Activated B cell treated with CpG ODN at 0.5 μM for 24 hours (primary cell): ENCODE measurements at places on chromosomes 6 and 20.

DNA sequence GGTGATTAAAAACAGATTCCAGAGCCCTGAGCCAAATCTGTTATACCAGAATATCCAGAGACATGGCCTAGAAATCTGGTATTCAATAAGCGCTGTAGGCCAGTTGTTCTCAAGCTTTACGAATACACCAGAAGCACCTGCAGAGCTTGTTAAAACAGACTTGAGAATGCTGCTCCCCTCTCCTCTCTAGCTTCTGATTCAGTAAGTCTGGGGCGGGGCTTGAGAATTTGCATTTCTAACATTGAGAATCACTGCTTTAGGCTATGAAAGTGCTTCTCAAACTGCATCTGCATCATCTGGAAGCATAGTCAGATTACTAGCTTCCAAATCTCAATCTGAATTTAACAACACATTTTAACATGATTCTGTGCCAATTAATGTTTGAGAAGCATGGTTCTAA, 20.5 kb upstream of the MAN1A1 start:
- DNase-seq: no peak

- no peak for DNase-seq
These were observed 64.7 kb downstream of the BTBD3 start for GRCh38 chr20:11982289-11982954.

- no peak for DNase-seq
These were observed 123.9 kb downstream of the COL12A1 start for GRCh38 chr6:75081921-75082320.

DNA sequence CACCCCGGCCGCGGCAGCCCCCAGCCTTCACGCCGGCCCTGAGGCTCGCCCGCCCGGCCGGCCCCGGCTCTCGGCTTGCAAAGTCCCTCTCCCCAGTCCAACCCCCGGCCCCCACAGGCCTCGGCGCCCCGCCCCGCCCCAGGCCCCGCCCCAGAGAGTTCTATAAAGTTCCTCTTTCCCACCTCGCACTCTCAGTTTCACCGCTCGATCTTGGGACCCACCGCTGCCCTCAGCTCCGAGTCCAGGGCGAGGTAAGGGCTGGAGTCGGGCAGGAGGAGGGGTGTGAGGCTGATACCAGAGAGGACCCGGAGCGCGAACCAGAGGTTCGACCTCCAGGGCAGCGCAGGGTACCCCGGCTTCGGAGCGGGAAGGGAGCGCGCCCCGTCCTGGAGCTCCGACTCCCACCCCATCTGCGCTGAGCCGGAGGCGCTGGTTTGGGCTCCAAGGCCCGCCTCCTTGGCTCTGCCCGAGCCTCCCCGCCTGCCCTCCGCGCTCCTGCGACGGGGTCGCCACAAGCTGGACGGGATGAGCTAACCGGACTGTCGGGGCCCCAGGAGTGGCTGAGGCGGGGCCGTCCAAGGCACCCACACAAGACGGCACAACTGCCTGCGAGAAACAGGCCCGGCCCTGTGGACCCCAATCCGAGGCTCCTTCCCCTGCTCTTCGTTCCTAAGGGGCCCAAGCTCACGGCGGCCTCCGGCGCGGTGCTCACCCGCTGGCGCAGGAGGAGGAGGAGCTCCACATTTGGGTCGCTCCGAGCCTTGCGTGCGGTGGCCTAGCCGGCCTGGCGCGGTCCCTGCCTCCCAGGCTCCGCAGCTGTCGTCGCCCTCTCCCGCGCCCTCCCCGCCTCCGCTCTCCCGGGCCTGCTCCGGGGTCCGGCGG, at the start of gene IRF4:
Gene IRF4, plus strand, starts transcription at position 194 of the 882 bp plus-strand sequence. CDS start 1,401 bp downstream, outside the sequence.
- DNase-seq: no peak

GRCh38 chr6:14211562-14211942, 94.0 kb downstream of the CD83 start:
- no peak for DNase-seq

DNA sequence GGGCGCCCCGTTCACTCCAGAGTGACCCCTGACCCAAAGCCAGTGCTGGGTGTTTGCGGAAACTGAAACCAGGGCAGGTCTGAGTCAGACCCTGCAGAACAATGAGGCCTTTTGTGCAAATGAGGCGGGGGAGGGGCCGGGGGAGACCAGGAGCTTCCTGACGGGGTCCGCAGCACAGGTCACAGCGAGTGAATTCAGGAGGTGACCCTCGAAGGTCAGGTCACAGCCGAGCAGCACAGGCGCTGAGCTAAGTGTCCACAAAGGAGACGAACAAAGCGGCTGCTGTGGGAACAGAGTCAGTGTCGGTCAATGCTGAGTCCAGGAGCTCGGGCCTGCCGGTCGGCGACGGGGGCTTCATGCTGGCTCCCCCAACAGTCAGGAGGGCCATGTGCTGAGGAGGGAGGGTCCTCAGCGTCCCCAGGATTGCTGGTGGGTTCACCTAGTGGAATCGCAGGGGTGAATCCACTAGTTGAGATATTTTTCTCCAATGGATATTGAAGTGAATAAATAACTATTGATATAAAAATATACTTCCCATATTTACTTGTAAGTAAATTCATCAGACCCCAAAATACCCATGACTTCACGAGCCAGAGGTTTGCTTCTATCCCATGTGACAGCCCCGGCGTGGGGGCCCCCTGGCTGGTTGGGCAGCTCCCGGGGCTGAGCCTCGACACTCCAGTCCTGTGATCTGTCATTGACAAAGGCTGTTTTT, 188.4 kb upstream of the SULF2 start:
- no peak for DNase-seq

DNA sequence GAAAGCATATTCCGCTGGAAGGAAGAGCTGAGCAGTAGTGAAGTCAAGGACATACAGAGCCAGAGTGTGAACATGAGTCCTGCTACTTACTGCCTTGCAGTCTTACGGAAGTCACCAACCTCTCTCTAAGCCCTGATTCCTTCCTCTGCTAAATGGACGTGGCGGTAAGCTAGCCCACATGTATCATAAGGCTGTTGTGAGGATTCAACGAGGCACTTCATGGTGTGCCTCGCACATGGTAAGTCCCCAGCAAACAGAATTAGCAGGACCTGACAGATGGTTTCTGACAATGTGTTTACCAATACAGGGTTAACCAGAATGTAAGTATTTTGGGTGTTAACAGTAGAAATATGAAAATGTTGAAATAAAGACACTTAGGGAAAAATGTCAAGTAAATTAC, 93.2 kb downstream of the IRF4 start:
- DNase-seq: no peak

DNA sequence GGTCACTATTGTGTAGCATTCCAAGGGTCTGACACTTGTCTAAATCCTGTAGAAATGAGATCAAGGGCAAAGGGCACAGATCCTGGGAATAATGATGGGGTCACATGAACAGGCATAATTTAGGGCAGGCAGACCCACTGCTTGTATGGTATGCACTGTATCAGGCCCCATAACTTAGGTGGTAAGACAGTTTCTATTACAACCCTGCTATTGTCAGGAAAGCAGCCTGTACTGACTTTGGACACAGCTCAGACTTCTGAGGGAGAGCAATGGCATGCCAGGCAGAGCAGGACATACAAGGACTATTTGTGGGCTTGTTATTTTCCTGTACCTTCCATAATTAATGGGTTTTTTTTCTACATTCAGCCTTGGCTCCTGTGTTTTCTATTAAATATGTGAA, 286.8 kb downstream of the PKHD1 start:
- no peak for DNase-seq

GRCh38 chr6:168497381-168497780, 56.4 kb downstream of the SMOC2 start:
- no peak for DNase-seq

- no peak for DNase-seq
These were observed 1383.5 kb upstream of the DEFB115 start for GRCh38 chr20:29873946-29874345.

- DNase-seq: no peak
These were observed 9.3 kb downstream of the SH3BGRL2 start for GRCh38 chr6:79640146-79641111.

DNA sequence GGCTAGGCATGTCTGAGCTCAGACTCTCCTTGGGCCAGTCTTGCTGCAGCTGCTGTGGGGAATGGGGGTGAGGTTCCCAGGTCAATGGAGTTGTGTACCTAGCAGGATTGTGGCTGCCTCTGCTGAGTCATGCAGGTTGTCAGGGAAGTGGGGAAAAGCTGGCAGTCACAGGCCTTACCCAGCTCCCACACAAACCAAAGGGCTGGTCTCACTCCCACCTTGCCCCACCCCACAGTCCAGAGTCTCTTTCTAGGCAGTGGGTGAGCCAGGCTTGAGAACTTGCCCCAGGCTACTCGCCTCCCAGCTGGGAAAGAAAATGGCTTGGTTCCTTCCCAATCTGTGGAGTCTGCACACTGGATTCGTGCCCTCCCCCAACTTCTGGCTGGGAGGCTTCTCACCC, 65.7 kb downstream of the SCP2D1 start:
- no peak for DNase-seq

- peak; percentile 4 for DNase-seq
These were observed 98.0 kb downstream of the ERMARD start for GRCh38 chr6:169849396-169849795.
